ENCODE measurements at places on chromosomes 13 and 19.

GRCh38 chr19:38173291-38174041, 50.6 kb downstream of the DPF1 start:
- DNase-seq: no peak

GRCh38 chr13:27359199-27359821, 65.1 kb upstream of the GTF3A start:
- peak; percentile 54 for DNase-seq

DNA sequence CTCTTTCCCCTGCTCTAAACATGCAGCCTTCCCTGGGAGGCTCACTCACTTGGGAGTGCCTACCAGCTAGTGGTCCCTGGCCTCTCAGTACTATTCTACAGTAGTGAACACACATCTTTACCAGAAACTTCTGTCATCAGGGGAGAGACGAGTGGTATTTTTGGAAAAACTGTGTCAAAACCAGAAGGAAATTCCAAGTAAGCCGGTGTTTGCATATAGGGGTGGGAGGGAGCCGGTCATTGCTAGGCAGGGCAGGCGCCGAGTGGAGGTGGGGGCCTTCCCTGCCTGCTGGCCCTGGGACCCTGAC, 7.0 kb downstream of the RPS9 start:
- no peak for DNase-seq

GRCh38 chr13:103539721-103540381, 473.6 kb upstream of the SLC10A2 start:
- no peak for DNase-seq

DNA sequence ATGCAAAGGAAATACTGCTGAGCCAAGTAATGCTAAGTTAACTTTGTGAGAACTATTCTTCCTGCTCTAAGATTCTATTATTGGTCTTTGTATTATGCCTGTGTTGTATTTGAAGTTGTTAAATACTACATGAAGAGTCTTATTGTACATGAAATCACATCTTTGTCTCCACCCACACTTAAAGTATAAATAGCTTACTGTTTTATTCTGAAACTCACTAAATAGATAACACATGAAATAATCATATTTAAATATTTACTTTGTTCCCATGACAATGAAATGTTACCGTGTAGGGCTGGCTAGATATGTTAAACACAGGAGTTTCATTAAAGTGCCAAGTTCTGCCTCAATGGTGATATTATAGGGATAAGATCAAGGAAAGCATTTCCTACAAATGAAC, 562.1 kb upstream of the ATXN8OS start:
- no peak for DNase-seq

Measured in T-cell (primary cell).